ENCODE measurements at places on chromosomes 12 and 14.

DNA sequence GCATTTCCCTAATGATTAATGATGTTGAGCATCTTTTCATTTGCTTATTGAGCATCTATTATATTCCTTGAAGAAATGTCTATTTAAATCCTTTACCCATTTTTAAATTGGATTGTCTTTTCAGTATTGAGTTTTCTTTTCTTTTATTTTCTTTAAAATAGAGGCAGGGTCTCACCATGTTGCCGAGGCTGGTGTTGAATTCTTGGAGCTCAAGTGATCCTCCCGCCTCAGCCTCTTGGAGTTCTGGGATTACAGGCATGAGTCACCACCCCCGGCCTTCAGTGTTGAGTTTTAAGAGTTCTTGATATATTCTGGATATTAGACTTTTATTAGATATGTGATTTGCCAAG, 73.3 kb upstream of the HECTD1 start:
- DNase-seq = no peak

DNA sequence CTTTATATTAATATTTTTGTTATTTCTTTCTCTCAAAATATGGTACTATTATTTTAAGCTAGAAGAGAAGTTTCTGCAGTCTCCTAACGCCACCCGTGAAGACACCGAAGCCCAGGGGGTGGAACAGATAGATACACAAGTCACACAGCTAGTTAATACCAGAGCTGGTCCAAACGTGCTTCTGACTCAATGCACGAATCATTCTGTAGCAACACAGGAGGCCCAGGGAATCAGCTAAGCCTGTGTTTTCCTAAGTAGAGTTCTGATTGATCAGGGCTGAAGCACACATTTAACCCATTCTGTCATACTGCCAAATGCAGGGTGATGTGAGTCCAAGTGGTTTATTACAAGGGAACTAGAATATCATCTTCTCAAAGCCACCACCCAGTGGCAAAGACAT, 116.9 kb upstream of the PWP1 start:
- no peak for DNase-seq

DNA sequence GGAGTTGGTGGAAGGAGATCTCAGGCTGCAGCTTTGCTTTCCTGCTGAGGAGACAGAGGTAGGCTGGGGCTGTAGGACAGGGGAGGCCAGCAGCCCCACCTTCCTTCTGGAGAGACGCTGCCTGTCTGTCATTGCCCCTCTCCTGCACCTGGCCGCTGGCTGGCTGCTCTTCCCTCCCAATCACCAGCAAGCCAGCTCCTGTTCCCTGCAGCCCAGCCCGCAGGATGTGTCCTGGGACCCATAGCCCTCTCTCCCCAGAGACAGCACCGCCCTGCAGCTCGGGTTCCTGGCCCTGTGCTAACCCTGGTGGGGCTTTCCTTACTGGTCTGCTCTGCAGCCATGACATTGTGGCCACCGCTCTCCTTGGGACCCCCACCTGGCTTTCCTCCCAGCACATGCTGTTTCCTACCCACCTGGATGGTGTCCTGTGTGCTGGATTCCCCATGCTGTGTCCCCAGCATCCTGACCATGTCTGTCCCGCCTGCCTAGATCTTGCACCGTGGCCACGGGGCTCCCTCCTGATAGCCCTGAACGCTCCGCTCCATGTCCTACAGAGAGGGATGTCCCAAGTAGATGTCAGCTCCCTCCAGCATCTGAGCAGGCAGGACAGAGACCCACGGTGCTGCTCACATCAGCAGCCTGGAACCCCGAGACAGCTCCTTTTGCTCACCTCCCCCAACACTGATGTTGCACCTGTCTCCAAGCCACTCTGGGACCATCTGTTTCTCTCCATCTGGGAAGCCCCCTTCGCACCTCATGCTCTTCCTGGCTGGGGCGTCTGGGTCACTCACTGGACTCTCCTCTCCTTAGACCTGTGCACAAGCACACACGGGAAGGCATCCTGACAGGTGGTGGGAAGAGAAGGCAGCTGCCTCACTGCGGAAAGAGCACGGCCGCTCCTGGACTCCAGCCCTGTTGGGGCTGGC, 1.1 kb upstream of the MTA1 start:
- DNase-seq = no peak

DNA sequence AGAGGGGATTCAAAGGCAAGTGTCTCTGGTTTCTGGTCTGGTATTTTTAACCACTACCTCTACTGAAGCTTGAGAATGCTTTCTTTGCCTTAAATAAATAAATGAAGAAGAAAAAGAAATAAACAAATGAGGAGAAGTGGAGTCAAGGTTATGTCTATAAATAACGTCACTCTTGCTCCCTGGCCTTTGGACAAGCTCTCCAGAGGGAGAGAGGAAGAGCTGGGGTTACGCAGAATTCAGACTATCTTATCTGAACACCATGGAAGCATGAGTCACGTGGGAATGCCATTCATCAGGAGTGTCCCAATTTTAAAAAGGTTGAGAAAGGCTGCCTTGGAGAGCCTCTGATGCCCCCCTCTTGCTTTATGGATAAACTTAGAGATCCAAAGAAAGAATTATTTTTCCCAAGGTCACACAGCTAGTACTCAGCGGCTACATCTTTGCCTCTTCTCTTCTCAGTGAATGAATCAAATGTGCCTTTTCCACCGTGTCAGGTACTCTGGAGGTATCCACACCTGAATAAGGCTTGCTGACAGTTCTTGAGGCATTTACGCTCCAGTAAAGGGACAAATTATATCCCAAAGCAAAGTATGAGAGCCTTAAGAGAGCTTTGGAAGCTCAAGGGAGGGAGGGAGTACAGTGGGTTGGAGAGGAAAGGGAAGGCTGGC, 12.9 kb upstream of the MSI1 start:
- no peak for DNase-seq

- no peak for DNase-seq
Measured at GRCh38 chr14:63418020-63418419, 99.3 kb upstream of the GPHB5 start.

GRCh38 chr14:80658155-80658554, 283.4 kb downstream of the CEP128 start:
- DNase-seq = no peak

- DNase-seq = no peak
Measured at GRCh38 chr12:47155457-47156166, 75.9 kb upstream of the AMIGO2 start.

DNA sequence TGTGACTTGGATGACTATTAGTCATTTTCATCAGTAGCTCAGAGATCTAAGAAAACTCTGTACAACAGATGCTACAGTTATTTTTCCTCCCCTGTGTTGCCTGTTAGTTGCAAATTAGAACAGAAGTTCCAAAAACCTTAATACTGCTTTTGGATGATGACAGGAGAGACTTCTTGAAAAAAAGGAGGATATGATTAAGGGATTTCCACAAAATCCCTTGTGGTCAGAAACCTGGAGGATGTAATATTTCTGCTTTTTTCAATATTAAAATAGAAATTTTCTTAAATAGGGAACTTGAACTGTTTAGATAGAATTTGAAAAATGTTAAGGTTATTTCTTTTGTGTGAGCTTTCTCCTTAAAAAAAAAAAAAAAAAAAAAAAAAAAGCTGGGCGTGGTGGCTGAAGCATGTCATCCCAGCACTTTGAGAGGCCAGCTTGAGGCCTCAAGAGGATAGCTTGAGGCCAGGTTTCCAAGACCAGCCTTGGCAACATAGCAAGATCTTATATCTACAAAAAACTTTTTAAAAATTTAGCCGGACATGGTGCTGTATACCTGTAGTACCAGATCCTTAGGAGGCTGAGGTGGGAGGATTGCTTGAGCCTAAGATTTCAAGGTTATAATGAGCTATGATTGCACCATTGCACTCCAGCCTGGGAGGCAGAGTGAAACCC, 14.1 kb downstream of the CMAS start:
- DNase-seq = no peak

GRCh38 chr14:86057018-86057667, 527.2 kb downstream of the FLRT2 start:
- no peak for DNase-seq

GRCh38 chr12:28130625-28131598, 59.3 kb upstream of the CCDC91 start:
- no peak for DNase-seq

GRCh38 chr12:40261937-40262336, 37.1 kb downstream of the LRRK2 start:
- no peak for DNase-seq

GRCh38 chr12:63869656-63870055, 25.2 kb downstream of the SRGAP1 start:
- DNase-seq = no peak
